Astrocyte (in vitro differentiated cells and primary cell): ENCODE measurements at places on chromosomes 7 and 10. TPM values are rescaled to one million over a fixed set of nuclear protein-coding genes. Genes with fewer than 3 reads are reported as not detected.

Gene GNAT3
- total RNA-seq = not detected in 2 replicates

Gene CLDN12
- 37.9 and 42.8 TPM in 2 replicates for total RNA-seq

Gene SLC25A40
- total RNA-seq = 6.3 and 9.1 TPM in 2 replicates

Gene ERVW-1
- total RNA-seq = 0.19 TPM in 1 of 2 replicates, not detected in the other

Gene PDAP1
- 106 and 111 TPM in 2 replicates for total RNA-seq

Gene SEPHS1
- total RNA-seq = 48.0 and 57.0 TPM in 2 replicates

Gene TLX1
- not detected in 2 replicates for total RNA-seq

Gene TMEM184A
- 1.8 and 2.1 TPM in 2 replicates for total RNA-seq

Gene STAG3
- 0.34 and 0.36 TPM in 2 replicates for total RNA-seq

Gene ZDHHC6
- 21.6 and 24.8 TPM in 2 replicates for total RNA-seq

Gene TAC1
- 0.34 TPM in 1 of 2 replicates, not detected in the other for total RNA-seq

Gene SPDYE1
- total RNA-seq = not detected in 2 replicates

Gene VWDE
- total RNA-seq = 0.77 and 1.8 TPM in 2 replicates
